Activated T-cell treated with anti-CD3 and anti-CD28 coated beads, Interleukin-2, amount 50 U/mL, for 72 hours (primary cell): ENCODE measurements at places on chromosomes 12 and 14. TPM values are rescaled to one million over a fixed set of nuclear protein-coding genes. Genes with fewer than 3 reads are reported as not detected.

Gene RNASE1
- total RNA-seq: not detected

GRCh38 chr14:103001651-103002396 lies 55.5 kb downstream of the CDC42BPB start:
- no peaks in the 10 kb centered on the region for H3K4me1 ChIP-seq
- no peaks in the 10 kb centered on the region for H3K27me3 ChIP-seq
- no peaks in the 10 kb centered on the region for H3K36me3 ChIP-seq
- H3K27ac ChIP-seq: no peak overlapping the region
- H3K4me3 ChIP-seq: no peak overlapping the region

- H3K4me1 ChIP-seq: no peaks in the 10 kb centered on the region
- no peak for DNase-seq
- H3K27me3 ChIP-seq: no peaks in the 10 kb centered on the region
- H3K4me3 ChIP-seq: no peak overlapping the region
- no peak overlapping the region for H3K27ac ChIP-seq
Observed at GRCh38 chr12:89733579-89734201, 25.1 kb upstream of the ATP2B1 start.

DNA sequence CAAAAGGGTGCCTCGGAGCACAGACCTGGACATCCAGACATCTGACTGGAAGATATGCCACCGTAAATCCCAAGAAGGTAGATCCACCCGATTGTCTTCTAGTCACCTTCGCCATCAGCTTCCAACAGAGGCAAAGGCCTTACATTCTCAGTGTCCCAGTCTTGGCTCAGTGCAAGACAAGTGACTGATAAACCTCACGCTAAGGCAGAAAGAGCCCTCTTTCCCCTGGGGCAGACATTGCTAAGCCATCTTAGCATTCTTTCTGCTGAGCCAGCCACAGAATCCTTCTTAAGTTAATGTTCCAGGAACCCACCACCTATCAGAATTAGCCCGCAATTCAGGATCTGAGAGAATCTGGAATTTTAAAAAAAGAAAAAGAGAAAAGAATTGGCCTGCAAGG lies 4.3 kb upstream of the PLEKHG6 start:
- no peak overlapping the region for H3K4me3 ChIP-seq
- DNase-seq: no peak
